ENCODE measurements at places on chromosomes 16 and 17. TPM values are rescaled to one million over a fixed set of nuclear protein-coding genes. Genes with fewer than 3 reads are reported as not detected.

The SAMD14 gene
- total RNA-seq: not detected

The ELMO3 gene
- 12.0 TPM for total RNA-seq

The SLFN13 gene
- 1.7 TPM for total RNA-seq

The CD19 gene
- not detected for total RNA-seq

The PRAC1 gene
- not detected for total RNA-seq

The HOXB4 gene
- total RNA-seq: 0.44 TPM

The ERN1 gene
- total RNA-seq: 79.5 TPM

The MARVELD3 gene
- total RNA-seq: 1.1 TPM

The HAPSTR1 gene
- total RNA-seq: 87.4 TPM

The TRIM72 gene
- total RNA-seq: not detected

The ACSM2B gene
- not detected for total RNA-seq

The PVALEF gene
- total RNA-seq: not detected

The CLDN9 gene
- 0.39 TPM for total RNA-seq

The HOXB7 gene
- total RNA-seq: not detected

The ACSM5 gene
- total RNA-seq: 0.54 TPM

The PIMREG gene
- total RNA-seq: 21.7 TPM

The MT1E gene
- 518 TPM for total RNA-seq

The MSLN gene
- total RNA-seq: 25.2 TPM
